Chondrocyte (in vitro differentiated cells): ENCODE measurements at places on chromosomes 13 and 19.

DNA sequence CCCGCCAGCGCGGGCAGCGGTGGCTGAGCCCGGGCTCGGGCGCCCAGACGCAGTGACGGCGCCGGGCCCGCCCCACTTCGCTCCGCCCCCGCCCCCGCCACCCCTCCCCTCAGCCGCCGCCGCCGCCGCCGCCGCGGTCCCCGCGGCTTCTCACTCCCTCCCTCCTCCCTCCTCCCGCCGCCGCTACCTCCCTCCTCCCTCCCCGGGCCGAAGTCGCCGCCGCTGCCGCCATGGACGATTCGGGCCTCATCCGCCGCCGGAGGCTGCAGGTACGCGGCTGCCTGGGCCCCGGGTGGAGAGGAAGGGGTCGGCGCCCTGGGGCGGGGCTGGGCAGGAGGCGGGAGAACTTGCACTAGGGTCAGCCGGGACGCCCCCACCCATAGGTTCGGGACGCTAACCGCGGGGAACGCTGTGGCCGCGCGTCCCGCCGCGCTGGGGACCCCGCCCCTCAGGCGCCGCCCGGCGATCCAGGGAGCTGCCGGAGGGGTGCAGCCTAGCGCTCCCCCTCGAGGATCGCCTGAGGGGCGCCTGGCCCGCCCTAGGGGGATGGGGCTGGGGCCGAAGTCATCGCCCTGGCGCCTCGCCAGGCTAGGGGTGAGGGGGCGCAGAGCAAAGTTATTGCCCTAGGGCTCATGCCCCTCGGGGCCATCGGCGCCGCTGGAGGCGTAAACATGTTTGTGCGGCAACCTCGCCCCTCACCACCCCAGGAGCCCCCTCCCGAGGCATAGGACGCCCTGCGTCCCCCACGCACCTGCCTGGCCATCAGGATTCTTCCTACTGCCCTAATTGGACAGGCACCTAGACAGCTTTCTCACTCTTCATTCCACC is 427 bp downstream of the RTBDN start:
- no peak for DNase-seq

DNA sequence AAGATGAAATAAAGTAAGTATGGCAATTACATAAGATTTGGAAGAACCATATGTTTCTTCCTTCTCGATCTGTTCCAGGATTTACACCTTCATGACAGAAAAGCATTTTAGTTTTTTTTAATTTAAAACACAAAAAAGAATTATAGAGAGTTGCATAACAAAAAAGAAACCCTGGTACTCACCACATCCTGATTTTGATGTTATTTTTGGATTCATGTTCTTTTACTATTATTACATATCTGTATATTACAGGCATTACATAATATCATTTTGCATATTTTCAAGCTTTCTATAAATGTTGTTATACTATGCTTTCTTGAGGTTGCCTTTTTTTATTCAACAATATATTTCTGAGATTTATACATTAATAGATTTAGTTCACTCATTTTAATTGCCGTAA is 6.7 kb upstream of the KATNAL1 start:
- no peak for DNase-seq

DNA sequence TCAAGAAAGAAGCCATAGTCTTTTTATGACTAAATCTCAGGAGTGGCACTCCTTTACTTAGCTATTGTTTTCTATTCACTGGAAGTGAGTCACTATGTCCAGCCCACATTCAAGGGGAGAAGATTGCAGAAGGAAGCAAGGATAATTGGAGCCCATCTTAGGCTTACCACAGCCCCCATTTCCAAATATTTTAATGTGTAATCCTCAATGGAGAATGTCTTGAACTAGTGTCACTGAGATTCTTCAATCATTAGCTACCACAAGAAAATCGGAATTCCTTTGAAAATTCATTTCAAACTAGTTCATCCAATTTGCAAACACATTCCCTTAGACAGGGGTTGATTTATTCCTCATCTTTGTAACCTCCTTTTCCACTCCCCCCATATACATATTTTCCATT is 84.7 kb downstream of the DLEU7 start:
- DNase-seq = no peak

DNA sequence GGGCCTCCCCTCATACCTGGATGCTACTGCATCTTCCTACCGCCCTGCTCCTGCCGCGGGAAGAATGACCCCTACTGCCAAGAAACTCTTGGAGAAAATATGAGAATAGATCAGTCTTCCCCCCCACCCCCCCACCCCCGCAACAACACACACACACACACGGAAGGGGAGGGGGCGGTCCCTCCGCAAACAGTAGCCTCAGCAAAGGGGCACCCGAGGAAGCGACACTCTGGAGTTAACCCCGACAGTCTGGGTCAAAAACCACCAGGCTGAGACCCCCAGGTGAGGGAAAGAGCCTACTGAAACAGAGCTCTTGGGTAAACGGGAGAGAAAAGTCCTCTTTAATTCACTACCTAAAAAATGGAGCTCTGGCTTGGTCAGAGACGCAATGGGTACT is 1.2 kb downstream of the MED26 start:
- no peak for DNase-seq

GRCh38 chr19:53867225-53868090 is at the start of gene MYADM:
TSS of gene MYADM (plus strand) at chr19:53867883. CDS start at chr19:53873530, 5,647 bp downstream.
- peak; percentile 98 for DNase-seq

DNA sequence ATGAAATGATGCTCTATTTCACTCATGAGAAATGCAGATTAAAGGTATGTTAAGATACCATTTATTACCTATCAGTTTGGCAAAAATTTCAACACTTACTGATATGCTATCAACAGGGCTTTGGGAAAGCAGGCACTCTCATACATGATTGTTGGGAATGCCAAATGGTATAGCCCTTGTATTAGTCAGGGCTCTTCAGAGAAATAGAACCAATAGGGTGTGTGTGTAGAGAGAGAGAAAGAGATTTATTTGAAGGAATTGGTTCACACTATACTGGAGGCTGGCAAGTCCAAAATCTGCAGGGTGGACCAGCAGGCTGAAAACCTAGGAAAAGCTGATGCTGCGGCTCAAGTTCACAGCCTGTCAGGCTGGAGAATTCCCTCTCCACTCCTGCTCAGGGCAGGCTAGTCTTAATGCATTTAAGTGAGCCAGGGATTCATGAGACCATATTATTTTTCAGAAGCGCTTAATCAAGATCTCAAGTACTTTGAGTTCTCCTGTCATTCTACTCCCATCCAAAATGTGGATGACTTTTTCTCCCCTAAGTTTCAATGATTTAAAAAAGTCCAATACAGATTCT is 72.4 kb downstream of the NHLRC3 start:
- no peak for DNase-seq

DNA sequence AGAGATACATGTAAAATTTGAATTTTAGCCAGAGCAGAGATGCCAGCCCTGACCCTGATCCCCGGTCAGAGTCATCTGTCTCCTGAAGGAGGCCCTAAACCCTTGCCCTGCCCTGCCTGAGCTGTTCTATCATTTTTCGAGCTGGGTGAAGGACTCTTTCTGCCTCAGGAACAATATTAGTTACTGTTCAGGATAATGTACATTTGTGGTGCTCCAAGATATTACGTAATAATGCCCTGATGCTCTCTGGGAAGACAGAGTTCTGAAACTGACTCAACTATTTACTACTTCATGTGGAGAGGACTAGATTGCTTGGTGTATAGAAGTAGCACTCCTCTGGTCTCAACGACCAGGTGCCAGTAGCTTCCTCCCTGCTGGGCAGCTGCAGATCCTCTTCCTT is 37.9 kb upstream of the UBL3 start:
- no peak for DNase-seq

DNA sequence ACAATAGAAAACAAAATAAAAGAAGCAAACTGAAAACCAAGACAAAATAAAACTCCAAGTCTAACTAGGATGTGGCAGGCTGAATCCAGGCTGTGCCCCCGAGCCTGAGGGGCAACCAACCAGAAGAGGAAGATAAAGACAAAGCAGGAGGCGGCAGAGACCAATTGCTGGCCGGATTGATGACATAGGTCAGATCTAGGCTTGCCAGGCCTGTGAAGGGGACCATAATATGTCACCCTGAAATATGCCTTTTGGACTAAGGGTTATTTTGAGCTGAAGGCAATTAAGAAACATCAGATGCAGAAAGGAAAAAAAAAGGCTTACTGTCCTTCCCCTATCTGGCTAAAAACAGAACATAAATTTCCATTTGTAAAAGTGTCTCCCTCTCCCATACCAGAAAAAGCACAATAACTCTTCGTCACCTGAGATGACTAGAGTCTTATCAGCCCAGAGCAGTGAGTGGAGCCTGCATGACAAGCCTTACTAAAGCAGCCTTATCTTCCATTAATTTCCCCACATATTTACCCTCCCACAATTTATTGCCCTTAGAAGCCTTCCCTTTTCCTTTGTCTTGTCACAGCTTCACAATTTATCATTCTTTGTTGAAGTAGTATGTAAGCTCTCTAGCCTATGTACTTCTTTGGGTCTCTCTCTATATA is 22.8 kb downstream of the ATP8A2 start:
- DNase-seq = no peak

GRCh38 chr19:57637379-57637778 is 4.4 kb downstream of the ZNF211 start:
- no peak for DNase-seq

GRCh38 chr19:55683449-55684261 is 8.6 kb downstream of the EPN1 start:
- DNase-seq = no peak

GRCh38 chr13:44402899-44403445 is 29.3 kb downstream of the SERP2 start:
- no peak for DNase-seq

- no peak for DNase-seq
Measured at GRCh38 chr19:1668486-1669270, 16.3 kb upstream of the TCF3 start.

DNA sequence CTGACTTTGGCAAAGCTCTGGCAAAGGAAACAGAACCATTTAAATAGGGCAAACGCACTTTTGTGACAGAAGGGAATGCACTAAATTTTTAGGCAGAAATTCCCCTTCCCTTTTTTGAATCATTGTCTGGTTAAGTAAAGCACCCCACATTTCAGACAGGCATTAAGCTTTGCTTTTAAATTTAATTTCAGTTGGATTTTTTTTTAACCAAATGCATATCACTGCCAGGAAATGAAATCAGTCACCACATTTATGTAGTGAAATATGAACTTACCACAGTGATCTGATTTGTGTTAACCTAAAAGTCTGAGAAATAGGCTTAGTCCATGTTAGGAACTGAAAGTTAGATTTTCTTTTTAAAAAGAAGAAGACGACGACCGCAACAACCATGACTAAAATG is 10.8 kb downstream of the GPR183 start:
- no peak for DNase-seq

- DNase-seq = no peak
Measured at GRCh38 chr19:32676895-32677359, 1.3 kb downstream of the RGS9BP start.

GRCh38 chr13:20828539-20829364 is 55.0 kb upstream of the EEF1AKMT1 start:
- DNase-seq = no peak

- DNase-seq = no peak
Measured at GRCh38 chr13:49652355-49653305, 24.3 kb downstream of the ARL11 start.

DNA sequence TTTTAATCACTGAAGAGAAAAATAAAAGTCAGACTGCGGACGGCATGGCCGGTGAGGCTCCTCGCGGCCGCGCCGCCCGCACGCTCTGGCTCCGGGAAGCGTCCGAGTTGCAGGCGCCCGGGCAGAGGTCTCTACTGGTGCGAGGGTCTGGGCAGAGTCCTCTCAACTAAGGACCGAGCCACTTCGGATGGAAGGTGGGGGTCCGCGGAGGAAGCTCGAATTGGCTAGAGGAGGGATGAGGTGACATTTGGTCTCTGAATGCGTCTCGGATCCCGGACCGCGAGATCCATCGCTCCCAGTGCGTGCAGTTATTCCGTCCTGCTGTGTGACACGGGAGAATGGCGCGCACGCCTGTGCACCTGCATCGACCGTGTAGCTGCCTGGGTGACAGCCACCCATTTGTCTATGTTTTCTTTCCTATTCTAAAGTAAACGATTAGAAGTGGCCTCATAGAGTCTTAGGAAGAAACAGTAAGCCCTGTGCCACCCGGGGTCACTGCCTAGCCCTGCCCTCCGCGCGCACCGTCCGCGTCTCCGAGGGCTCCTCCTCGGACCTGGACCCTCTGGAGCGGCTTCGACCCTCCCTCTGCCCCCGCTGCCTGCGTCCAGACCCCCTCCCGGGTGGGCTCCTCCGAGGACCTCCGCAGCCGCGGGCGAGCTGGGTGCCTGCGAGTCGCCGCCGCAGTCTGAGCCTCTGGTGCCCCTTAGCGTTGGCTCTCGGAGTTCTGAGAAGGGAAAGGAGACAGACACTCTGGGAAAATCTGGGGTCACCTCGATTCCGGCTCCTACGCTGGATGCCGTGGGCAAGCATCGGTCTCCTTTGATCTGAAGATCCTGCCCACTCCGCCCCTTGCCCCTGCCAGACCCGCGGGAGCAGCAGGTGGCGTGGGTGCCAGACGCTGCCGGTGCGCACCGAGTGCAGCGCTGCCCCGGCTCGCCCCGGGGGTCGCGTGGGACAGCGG is 347.4 kb downstream of the LIG4 start:
- peak; percentile 87 for DNase-seq

GRCh38 chr13:84399320-84400085 is 517.2 kb upstream of the SLITRK1 start:
- DNase-seq = no peak

DNA sequence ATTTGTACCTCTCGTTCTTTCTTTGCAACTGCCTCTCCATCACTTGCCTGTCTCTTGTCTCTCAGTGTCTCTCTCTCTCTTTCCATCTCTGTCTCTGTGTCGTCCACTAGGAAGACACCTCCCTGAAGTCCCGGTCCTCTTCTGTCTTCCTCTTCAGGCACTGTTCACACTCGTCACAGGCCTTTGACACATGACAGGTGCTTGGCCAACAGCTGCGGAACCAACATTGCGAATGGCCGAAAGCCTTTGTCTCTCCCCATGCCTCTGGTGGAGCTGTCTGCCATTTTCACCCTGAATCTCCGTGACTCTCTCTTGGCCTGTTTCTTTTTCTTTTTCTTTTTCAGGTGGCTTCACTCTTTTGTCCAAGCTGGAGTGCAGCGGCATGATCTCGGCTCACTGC is 2.8 kb downstream of the HIPK4 start:
- no peak for DNase-seq

DNA sequence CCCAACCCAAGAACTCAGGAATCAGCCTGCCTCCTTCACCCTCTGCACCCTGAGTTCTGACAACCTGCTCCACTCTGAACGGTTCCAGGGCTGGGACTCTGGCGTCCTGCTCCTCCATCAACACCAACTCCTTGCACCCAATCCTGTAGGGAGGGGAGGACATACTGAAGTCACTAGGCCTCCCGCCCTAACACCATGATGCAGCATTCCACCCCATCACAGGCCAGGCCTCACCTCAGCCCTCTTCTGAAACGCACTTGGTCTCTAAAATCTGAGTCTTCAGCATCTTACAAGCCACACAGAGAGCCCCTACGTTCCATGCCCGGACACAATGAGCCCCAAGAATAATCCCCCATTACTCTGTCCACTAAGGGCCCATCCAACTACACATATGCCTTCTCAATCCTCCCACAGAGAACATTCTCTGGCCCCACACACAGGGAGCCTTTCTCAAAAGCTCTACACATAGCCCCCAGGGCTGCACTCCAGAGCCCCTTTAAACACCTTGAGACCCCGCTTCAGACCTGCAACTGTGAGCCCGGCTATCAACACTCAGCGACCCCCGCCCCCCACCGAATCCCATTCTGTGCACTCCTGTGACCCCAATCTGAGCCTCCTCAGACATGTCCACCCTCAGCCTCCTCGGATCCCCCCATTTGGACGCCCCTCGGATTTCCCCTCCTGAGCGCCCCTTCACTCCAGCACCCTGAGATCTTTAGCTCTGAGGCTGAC is 567 bp downstream of the ALKBH6 start:
- DNase-seq = no peak

GRCh38 chr13:68304286-68304893 is 1074.3 kb upstream of the PCDH9 start:
- DNase-seq = no peak
